ENCODE measurements at places on chromosomes 13 and 19.

DNA sequence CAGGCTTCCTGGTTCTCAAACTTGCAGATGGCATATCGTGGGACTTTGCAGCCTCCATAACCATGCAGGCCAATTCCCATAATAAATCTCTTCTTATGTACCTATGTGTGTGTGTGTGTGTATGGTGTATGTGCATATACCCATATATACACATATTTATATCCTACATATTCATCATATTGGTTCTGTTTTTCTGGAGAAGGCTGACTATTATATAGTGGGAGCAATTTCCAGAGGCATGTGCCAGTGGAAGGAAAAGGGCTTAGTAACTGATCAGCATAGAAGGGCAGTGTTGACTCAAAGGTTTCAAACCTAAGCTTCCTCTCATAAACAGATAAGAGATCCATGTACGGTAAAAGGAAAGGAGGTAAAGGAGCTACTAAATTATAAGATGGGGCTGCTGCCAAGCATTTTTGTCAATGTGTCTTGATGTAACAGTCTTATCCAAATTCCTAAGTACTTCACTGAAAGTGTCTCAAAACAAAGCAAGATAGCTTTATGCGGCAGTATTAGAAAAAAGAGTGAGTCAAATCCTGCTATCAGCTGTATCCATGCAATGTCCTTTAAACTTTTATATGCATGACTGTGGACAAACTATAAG lies 432.1 kb downstream of the TBC1D4 start:
- H3K27me3 ChIP-seq = no peaks in the 10 kb centered on the region
- H3K36me3 ChIP-seq = no peaks in the 10 kb centered on the region
- no peak overlapping the region for H3K4me3 ChIP-seq
- no peaks in the 10 kb centered on the region for H3K4me1 ChIP-seq
- H3K27ac ChIP-seq = no peak overlapping the region

GRCh38 chr13:111488486-111489132 lies 168.2 kb downstream of the TEX29 start:
- H3K4me3 ChIP-seq = no peak overlapping the region
- H3K27me3 ChIP-seq = no peaks in the 10 kb centered on the region
- no peaks in the 10 kb centered on the region for H3K36me3 ChIP-seq
- H3K4me1 ChIP-seq = no peaks in the 10 kb centered on the region
- H3K27ac ChIP-seq = no peak overlapping the region

DNA sequence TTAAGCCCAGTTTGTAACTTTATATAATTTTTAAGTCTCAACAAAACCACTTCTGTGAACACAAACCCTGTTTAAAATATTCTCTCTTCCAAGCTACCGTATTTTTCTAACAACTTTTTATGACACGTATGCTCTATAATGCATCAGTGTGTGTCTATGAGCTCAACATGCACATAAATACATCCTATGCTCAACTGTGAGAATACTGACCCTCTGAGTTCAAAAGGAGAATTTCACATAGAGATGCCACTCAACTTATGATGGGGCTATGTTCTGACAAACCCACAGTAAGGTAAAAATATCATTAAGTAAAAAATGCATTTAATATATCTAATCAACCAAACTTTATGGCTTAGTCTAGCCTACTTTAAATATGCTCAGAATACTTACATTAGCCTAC lies 1139.7 kb upstream of the SPRY2 start:
- no peaks in the 10 kb centered on the region for H3K36me3 ChIP-seq
- no peaks in the 10 kb centered on the region for H3K4me1 ChIP-seq
- no peaks in the 10 kb centered on the region for H3K27me3 ChIP-seq
- H3K27ac ChIP-seq = no peak overlapping the region
- no peak overlapping the region for H3K4me3 ChIP-seq
- DNase-seq = no peak

GRCh38 chr13:34942732-34943435 lies 814 bp downstream of the NBEA start:
- H3K4me1 ChIP-seq = peaks cover 18% of the 10 kb centered on the region
- peak overlapping the region; percentile 89 for H3K4me3 ChIP-seq
- H3K27ac ChIP-seq = no peak overlapping the region

DNA sequence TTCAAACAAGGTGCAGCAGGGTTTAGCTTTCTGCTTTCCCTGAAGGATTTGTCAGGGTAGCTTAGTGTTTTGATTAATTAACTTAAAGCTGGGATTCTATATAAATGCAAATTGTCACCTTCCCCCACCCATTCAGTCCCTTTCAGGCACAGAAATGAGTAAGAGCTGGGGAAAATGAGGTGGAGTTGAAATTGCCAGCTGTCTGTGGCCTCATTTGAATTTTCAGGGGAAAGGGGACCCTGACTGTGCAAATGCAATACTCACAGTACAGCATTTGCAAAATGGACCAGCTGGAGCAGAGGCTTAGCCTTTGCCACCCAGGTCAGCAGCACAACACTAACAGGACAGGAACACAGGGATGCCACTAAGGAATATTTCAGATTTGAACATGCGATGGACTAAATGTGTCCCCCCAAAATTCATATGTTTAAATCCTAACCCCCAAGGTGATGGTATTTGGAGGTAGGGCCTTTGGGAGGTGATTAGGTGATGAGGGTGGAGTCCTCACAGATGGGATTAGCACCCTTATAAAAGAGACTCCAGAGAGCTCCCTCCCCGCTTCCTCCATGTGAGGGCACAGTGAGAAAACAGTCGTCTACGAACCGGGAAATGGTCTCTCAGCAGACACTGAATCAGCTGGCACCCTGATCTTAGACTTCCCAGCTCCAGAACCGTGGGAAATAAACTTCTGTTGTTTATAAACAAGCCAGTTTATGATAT lies 59.5 kb upstream of the CYSLTR2 start:
- DNase-seq = peak; percentile 90
- no peaks in the 10 kb centered on the region for H3K27me3 ChIP-seq
- H3K36me3 ChIP-seq = no peaks in the 10 kb centered on the region

DNA sequence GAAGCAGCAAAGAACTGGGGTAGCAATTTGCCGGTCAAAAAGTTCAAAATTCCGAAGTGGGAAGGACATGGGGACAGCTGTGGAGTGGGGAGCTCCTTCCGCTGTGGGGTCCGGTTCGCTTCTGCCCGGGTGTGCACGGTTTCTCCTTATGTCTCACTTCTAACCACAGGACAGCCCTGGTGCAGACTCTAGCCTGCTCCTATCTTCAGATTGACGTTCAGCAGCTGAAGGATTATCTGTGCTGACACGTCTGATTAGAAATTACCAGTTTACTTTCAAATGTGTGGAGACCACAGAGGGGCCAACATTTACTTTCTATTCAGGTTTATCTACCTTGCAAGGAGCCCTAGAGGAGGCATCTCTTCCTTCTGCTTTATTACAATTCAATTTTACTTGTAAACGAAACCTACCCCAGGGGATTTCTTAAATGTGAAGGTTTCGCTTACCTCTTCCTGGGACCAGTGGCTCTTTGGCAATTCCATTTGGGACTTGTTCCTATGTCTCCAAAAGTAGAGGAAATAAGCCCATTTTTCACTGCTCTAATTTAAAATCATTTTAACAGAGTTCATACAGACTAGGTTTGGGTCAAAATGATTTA lies 27.3 kb downstream of the LHFPL6 start:
- no peak overlapping the region for H3K4me3 ChIP-seq
- H3K27ac ChIP-seq = no peak overlapping the region
- H3K27me3 ChIP-seq = no peaks in the 10 kb centered on the region
- no peaks in the 10 kb centered on the region for H3K36me3 ChIP-seq
- peaks cover 2% of the 10 kb centered on the region for H3K4me1 ChIP-seq

- no peaks in the 10 kb centered on the region for H3K4me1 ChIP-seq
- H3K27ac ChIP-seq = no peak overlapping the region
- H3K4me3 ChIP-seq = no peak overlapping the region
Observed at GRCh38 chr13:29529754-29530153, 65.7 kb downstream of the SLC7A1 start.

- H3K4me3 ChIP-seq = no peak overlapping the region
- no peak for DNase-seq
- no peaks in the 10 kb centered on the region for H3K36me3 ChIP-seq
- H3K27me3 ChIP-seq = no peaks in the 10 kb centered on the region
Observed at GRCh38 chr13:37418490-37418889, 180.1 kb downstream of the POSTN start.

DNA sequence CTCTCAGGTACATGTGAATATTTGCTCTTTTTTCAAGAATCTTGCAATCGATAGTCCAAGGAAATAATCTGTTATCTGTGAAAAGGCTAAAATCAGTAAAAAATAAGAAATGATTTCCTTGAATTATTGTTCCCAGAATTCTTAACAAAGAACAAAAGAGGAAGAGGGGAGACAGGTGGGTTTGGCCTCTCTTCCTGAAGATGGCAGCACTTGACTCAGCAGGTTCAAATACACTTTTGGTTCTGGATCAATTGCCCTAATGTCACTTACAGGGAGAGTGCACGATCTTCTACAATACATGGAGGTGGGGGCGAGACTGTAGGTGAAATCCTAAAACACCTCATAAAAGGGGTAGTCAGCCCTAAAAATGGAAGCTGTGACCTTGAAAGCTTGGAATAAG lies 358.7 kb downstream of the IRS2 start:
- no peak for DNase-seq
- no peaks in the 10 kb centered on the region for H3K27me3 ChIP-seq
- no peak overlapping the region for H3K4me3 ChIP-seq
- no peaks in the 10 kb centered on the region for H3K36me3 ChIP-seq

DNA sequence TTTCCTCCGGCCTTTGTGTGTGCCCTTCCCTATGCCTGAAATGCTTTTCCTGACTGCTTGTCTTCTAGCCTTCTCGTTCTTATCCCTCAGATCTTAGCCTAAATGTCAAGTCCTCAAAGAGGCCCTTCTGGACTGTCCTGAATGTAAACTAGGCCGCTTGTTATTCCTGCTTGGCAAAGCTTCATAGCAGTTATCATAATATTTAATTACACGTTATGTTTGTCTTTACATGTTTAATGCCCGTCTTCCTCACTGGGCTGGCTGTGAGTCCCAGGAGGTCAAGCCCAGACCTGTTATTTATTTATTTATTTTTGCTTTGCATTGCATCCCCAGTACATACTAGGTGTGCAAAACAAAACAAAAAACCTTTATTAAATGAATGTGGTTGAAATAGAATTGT lies 62.7 kb downstream of the SIPA1L3 start:
- no peak for DNase-seq
- peaks cover 29% of the 10 kb centered on the region for H3K36me3 ChIP-seq
- H3K27me3 ChIP-seq = no peaks in the 10 kb centered on the region
- peaks cover 13% of the 10 kb centered on the region for H3K4me1 ChIP-seq

DNA sequence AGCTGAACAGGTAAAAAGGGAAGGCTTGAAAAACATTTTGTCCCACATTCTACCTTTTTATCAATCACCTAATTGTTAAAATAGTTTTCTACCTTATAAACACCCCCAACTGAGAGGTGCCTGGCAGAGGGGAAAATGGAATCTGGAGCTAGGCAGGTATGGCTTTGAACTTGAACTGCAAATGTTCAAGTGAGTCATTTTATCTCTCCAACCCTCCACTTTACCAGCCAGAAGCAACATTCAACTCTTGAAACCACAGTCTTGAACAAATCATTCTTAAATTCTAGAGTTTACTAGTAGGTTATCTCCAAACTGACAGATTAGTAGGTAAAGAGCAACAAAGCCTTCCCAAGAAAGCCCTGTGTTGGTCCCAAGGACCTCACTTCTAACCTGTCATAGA lies 116.9 kb downstream of the ABCC4 start:
- H3K27me3 ChIP-seq = no peaks in the 10 kb centered on the region
- no peaks in the 10 kb centered on the region for H3K4me1 ChIP-seq
- H3K36me3 ChIP-seq = no peaks in the 10 kb centered on the region
- no peak for DNase-seq
- H3K27ac ChIP-seq = no peak overlapping the region
